ENCODE measurements at places on chromosomes 4 and X.

DNA sequence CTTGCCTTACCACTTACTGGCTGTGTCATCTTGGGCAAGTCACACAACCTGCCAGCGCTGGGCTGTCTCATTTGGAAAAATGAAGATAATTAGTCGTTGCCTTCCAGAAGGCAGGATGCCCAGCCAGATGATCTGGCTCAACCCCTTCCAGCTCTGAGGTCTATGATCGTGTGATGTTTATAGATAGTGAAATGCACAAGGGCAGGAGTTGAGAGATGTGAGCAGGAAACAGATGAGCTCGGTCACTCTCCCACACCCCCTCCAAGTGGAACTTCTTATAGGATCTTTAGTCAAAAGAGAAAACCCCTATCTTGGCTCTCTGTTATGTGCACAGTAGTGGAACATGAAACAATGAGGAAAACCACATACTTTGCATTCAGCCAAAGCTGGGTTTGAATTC lies 336.8 kb upstream of the PPARGC1A start:
- no peak for DNase-seq

GRCh38 chr4:87388901-87389300 lies 2.1 kb downstream of the HSD17B11 start:
- no peak for DNase-seq

- DNase-seq = no peak
These were observed 182.1 kb upstream of the NUDT6 start for GRCh38 chr4:123104310-123105025.

DNA sequence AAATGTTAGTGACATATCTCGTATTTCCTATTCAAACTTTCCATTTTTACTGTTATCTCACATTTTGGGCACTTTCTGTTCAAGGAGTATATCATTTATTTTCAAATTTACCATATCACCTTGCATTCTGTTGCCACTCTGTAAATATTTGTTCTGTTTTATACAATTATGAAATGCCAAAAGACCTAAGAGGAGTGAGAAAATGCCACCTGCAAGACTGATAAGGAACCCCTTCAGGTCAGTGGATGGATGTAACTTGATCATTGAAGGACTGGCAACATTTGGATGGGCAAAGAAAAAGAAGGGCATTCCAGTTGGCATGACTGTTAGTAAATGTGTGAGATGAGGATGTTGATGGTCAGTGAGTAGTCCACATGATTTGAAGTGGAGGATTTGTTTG lies 79.1 kb downstream of the OTC start:
- DNase-seq = no peak

GRCh38 chr4:164847967-164848649 lies 28.9 kb upstream of the APELA start:
- DNase-seq = no peak

DNA sequence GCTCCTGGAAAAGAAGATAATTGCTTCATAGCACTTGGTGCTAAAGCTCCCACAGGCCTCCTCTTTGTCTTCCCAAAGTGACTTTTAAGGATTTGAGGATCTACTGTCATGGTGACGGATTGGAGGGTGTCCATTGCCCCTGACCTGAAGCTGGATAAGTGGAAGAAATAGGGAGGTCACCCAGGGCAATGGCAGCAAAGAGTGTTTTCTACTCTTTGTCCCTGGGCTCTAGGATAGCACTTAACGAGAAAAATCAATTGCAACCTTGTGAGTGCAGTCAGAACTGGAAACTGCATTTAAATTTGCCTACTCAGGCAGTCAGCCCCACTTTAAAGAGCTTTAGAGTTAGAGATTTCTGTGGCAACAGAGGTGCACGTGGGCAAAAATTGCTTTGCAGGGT lies 43.7 kb upstream of the XK start:
- no peak for DNase-seq

GRCh38 chrX:40175511-40176350 lies 78.0 kb upstream of the BCOR start:
- DNase-seq = peak; percentile 74

GRCh38 chrX:11532291-11533078 lies 133.2 kb downstream of the ARHGAP6 start:
- no peak for DNase-seq

- no peak for DNase-seq
These were observed 563.8 kb upstream of the FRG1 start for GRCh38 chr4:189376901-189377300.

DNA sequence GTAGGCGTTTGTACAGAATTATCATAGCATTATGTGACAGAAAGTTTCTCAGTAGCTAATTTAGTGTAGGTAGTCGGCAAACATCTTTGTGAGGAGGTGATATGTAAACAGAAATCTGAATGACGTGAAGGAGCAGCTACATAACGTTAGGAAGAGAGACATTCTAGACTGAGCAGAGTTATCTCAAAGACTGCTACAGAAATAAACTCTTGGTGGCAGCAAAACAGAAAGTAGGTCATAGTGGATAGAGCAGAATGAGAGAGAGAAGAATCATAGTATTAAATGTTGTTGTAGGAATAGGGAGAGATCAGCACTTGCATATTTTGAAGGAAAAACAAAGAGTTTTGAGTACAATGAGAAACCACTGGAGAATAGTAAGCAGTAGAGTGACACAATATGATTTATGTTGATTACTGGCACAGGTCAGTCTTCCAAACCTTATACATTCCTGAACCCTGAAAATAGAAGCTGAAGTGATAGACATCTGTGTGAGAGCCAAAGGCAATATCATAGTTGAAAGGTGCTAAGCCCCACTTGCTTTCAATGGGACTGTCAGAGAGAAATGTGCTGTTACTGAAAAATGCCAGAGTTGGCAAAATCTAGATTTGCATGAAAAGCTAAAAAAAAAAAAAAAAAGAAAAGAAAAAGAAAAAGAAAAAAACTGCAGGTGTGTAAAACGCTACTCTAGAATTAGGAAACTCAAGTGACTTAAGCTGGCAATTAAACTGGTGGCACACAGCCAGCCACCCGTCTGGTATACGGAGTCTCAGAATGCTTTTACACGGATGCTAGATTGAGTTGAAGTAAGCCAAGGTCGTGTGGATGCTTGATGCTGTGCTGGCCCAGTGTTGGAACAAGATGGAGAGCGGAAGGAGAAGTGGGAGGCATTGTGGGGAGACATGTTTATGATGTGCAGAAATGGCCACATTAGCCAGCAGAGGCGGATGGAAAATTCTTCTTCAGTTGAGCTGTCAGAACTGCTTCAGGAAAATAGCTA lies 750.2 kb upstream of the HS3ST1 start:
- DNase-seq = no peak

DNA sequence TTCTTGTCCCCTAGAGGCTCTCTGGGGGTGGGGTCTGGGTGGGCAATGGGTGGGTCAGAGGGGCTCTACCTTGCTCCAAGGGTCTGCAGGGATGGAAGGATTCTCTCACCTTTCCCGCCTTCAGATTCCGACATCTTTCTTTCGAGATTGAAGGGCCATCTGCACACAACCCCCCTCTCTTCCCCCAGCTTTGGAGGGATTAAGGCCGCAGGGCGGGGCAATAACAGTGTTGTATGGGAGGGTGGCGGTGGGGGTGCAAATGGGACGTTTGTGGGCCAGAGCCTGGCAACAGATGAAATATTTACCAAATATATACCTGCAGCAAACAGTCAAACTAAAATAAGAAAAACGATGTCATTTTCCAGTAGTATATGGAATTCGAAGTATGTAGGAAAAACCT lies at the start of gene CACNA1F:
Gene CACNA1F (minus strand): TSS at position 165 of the 400 bp plus-strand sequence. CDS start 31 bp downstream, at position 134.
- no peak for DNase-seq

DNA sequence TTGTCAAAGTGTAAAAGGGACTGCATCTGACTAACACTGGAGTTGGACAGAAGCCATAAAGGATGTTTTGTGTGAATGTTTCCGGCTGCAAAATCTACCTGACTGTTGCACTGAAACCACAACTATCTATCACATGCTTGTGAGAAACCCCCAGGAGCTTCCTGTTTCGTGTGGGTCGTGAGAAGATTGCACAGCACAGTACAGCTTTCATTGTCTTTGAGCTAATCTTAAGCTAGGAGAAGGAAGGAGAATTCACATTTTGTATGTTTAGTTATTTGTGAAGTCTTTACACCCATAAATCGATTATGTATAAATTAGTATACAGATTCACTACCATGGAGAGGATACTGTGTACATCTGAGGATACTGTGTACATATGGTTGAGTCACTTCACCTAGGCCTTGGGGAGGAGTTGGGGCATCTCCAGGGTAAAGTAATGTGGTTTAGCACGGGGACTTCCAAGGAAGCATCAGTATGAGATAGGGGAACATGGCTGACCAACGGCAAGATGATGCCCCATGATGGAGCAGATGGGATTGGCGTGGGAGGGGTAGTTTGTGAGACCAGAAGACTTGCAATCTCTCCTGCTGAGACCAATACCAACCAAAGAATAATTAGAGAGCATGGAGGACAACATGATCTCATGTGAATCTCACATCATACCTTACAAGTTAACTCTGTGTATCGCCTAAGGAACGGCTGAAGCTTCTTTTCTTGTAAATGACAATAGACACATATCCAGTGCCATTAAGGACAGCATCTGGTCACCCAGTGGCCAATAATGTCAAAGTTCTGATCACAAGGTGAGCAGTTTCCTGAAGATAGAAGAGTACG lies 43.1 kb upstream of the FAM9C start:
- peak; percentile 59 for DNase-seq

- DNase-seq = no peak
These were observed 31.1 kb upstream of the PDLIM3 start for GRCh38 chr4:185566425-185566824.

- DNase-seq = no peak
These were observed 121.0 kb downstream of the ENPP6 start for GRCh38 chr4:184096561-184097240.

DNA sequence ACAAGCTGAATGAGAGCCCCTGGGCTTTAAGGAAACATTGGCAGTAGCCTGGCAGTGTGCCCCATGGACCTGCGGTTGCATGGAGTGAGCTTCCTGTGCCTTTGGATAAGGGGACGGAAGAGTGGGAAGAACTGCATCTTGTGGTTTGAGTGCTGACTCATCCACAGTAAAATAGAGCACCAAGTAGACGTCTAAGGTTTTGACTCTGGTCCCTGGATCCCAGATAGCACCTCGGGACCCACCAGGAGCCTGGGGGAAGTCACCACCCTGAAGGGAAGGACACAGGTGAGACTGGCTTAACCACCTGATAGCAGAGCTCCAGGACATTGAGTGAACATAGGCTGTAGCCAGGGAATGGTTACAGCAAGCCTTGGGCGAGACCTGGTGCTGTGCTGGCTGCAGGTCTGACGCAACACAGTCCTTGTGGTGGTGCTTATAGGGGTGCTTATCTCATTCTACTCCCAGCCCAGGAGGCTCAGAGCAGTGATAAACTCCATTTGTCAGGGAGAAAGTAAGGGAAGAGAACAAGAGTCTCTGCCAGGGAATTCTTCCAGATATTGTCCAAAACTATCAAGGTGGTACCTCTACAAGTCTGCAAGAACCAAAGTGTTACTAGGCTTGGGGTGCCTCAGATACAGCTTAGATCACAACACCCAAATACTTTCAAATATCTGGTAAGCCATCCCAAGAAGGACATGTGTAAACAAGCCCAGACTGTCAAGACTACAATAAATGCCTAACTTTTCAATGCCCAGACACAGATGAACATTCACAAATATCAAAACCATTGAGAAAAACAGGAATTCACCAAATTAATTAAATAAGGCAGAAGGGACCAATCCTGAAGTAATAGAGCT lies 123.6 kb upstream of the TET2 start:
- no peak for DNase-seq

DNA sequence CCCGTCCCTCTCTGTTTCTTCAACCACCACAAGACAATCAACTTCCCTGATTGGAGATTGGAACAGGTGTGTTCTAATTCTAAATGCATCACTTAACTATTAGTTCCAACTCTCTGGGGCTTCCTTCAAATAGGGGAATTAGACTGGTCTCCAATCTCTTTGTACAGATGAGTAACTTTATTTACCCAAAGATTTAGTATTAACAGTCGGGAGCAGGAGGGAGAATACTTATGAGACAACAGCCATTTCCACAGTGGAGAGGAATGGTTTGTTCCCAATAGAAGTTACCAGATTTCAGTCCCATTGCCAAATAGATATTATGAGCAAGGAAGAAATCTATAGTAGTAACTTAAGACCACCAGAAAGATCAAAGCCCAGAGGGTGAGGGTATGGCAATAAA lies 46.2 kb downstream of the CASK start:
- DNase-seq = no peak

- DNase-seq = no peak
These were observed 49.9 kb upstream of the TEX13D start for GRCh38 chrX:124282580-124282979.

DNA sequence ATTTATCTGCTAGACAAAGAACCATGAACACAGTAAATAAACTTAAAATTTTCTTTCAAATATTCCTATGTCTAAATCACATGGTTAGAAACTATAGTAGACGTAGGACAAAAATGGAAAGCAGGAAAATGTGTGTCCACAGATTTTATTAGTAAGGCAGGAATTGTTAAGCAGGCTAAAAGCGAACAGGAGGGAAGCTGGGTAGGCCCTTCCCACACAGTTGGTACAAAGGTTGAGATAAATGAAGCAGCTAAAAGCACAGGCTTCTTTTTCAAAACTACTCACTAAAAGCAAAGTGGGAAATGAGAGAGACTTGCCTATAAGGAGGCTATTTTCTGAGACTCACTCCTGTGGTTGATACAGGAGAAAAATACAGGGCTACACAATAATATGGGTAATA lies 108.1 kb upstream of the PABPC4L start:
- DNase-seq = no peak

GRCh38 chrX:40090961-40091360 lies 6.8 kb downstream of the BCOR start:
- DNase-seq = no peak

DNA sequence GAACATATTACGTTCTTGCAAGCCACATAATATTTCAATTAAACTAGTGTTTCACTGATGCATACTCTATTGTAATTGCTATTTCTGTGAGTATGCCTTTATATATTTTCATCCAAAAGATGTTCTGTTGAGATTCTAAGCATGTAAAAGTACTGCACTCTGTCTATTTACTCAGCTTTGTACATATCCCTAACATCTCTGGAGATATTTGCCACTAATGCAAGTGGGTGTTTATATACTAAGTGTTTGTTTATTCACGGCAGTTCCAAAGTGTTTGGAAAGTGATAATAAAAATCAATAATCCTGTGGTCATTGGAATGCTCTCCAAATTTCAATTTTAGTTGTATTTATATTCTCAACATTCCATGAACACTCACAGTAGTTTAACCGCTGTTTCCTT lies 1989.0 kb downstream of the C4orf33 start:
- DNase-seq = no peak

- DNase-seq = no peak
These were observed 253.5 kb downstream of the PCDH10 start for GRCh38 chr4:133402616-133403015.

DNA sequence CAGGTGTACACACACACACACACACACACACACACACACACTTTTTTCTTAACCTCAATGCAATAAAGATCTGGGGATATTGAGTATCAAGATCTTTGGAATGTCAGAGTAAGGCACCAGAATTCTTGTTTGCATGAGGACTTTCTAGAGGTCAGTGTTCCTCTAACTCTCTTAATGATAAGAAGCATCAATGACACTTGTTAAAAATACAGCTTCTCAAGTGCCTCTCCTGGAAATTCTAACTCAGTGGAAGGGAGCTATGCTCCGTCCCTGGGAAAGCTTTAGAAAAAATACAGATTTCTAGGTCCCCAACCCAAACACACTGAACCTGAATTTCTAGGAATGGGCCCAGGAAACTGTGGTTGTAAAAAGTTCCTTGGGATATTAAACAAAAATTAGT lies 25.8 kb upstream of the HCCS start:
- DNase-seq = no peak

GRCh38 chr4:48546336-48546735 lies 56.3 kb downstream of the ZAR1 start:
- peak; percentile 12 for DNase-seq
